ENCODE measurements at places on chromosomes 11 and 22.

DNA sequence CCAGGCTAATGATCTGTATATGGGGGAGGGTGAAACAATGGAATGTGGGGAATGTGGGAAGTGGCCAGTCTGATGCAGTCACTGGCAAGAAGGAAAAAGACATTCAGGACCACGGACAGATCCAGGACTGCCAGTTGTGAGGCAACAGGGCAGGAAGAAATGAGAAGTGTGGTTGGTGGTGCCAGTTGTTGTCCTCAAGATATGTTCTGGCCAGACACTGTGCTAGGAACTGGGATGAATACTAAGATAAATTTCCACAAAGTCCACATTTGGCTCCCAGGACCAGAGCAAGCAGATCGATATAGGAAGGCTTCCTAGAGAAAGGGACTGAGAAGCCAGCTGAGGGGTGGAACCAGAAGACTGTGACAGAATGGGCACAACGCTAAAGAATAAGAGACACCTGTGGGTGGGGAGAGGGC, 6.8 kb upstream of the TPBGL start:
- DNase-seq = no peak

DNA sequence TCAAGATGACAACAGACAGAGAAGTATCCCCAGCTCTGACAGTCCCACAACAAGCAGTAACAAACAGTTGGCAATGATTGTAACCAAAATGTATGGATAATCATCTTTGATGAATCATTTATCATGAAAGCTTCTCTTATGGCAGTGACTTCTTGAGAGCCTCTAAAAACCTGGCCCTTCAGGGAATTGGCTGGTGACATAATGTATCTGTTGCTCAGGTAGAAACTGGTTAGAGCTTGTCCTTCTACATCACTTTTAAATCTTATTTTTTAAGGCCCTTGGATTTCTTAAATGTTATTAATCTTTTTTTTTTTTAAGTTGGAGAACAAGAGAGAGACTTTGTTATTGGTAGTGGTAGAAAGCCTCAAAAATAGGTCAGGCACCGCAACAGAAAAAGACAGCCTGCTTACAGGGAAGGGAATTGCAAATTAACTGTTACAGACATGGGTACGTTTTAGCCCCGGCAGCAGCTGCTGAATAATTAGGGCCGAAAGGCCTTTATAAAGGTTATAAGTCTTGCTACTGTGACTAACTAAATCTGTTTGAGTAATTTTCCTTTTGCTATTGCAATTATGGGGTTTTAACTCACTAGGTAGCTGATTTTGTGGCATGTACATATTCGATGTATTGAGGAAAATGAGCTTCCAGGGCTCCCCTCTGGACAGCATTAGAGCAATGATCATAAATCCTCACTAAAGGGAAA, 207.7 kb upstream of the LRRC4C start:
- DNase-seq = no peak

- no peak for DNase-seq
These were observed 10.9 kb downstream of the TRIM22 start for GRCh38 chr11:5700421-5701054.

DNA sequence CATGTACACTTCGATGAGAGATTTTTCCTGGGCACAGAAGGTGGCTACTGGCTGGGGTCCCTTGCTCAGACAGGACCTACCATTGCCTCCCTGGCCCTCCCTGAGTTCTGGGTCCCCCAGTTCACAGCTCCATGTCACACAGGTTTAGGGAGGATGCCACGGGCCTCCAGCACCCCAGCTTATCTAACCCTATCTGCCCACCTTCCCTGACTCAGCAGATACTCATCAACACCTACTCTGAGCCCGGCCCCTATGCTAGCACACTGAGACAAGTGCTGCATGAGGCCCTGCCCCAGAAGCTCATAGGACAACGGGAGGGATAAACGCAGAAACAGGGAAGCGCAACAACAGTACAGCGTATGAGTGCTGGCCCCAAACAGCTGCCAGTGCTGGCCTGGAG, 9.6 kb downstream of the NAGA start:
- DNase-seq = no peak

- no peak for DNase-seq
These were observed 312.2 kb upstream of the B3GAT1 start for GRCh38 chr11:134724106-134724778.

- DNase-seq = no peak
These were observed 7.3 kb upstream of the AHNAK start for GRCh38 chr11:62553839-62554361.

DNA sequence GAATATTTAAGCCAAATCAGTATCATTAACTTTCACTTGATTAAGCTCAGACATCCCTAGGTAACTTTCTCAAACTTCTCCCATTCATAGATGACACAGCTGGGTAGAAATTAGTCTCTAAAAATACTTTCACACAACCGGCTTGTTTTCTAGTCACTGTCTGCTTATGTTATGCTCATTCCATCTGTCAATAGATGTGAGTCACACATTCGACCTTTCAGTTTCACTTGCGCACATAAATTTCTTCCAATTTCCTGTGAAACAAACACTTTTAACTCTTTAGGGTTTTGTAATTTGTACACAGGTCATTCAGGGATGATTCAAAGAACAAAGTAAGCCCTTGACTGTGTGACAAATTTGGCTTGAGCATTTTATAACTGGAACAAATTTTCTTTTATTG, 723.0 kb downstream of the KCNA4 start:
- no peak for DNase-seq

GRCh38 chr22:47449508-47450270, 687.2 kb downstream of the TBC1D22A start:
- DNase-seq = no peak

DNA sequence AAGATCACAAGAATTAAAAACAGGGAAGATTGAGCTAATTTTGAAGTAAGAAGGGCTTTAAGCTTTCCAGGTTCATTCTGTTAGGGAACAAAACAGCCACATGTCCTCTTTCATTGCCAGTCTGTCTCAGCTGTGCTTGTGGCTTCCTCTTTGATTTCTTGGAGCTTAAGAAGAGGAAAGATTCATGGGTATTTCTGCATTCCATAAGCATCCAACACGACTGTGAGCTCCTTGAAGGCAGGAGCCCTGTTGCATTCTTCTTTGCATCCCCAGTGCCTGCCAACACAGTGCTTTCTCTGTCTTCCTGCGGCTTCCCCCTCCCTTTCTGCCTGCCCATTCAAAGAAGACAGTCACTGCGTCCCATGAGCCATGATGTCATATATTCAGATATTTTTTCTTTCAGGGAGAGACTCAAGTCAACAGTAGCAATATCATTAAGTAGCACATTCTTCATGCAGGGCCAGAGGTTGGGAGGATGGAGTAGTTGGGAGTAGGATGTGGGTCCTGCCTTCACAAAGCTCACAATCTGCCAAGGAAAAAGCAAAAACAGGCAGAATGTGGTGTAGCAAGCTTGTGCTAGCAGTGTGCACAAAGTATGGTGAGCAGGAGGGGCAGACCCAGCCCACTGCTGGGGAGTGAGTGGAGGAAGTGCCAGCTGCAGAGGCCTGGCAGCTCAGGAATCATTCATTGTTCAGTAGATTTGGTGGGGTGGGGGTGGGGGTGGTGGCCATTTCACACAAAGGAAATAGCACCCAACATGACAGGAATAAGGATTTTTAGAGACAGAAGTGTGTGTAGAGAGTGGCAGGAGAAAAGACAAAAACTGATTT, 162.1 kb upstream of the RASSF10 start:
- no peak for DNase-seq

- no peak for DNase-seq
These were observed 18.3 kb downstream of the PRSS23 start for GRCh38 chr11:86818462-86819192.

DNA sequence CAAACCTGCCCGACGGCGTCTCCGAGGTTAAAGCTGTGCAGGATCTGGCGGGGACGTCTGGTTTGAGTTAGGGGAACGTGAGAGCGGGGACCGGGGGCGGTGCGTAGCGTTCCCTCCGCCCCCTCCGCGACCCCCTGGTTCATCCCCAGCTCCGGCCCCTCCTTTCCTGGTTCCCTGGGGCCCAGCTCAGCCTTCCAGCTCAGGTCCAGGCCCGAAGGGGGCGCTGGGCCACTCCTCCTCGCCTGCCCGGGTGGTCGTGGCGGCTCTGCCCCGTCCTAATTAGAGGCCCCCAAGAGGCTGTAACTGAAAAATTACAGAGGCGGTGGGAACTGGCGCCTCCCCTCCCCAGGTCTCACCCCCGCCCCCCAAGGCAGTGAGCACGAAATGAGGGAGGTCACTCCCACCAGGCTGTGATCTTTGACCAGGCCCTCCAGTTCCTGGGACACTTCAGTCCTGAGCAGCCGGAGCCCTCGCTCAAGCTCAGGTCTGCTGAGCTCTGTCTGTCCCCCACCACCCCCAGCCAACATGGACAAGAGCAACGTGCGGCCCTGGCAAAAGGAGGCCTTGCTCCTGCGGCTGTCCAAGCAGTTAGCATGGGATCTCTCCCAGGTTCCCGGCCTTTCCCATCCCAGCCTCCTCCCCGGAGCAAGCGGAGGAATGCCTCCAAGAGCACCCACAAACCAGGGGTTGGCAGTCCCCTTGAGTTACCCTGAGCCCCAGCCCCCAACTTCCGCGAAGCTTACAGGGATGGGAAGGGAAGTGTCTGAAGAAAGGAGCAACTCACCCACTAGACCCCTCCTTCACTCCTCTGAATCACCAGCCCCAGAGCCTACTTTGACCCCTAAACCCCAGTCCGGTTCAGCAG, 3.3 kb downstream of the CD248 start:
- DNase-seq = no peak

DNA sequence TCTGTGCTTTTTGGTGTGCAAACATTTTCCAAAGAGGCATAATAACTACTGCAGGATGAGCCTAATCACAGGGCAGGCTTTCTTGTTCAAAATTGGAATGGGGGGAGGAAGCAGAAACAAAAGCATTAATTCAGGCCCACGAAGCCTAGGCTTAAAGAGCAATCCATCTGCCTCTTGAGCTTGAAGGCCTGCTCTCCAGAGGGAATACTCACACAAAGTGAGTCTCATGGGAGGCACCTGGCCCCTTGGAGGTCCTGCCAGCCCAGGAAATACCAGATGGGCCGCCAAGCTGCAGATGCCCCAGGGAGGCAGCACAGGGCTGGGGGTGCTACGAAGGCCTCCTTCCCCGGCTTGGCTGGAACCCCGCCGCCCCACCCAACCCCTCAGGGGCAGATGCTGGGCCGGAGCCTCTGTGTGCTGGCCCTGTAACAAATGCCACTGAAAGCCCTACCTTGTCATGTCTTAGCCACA, 39.3 kb upstream of the COMT start:
- no peak for DNase-seq

GRCh38 chr22:48496226-48496845, 1331.3 kb downstream of the BRD1 start:
- DNase-seq = no peak

DNA sequence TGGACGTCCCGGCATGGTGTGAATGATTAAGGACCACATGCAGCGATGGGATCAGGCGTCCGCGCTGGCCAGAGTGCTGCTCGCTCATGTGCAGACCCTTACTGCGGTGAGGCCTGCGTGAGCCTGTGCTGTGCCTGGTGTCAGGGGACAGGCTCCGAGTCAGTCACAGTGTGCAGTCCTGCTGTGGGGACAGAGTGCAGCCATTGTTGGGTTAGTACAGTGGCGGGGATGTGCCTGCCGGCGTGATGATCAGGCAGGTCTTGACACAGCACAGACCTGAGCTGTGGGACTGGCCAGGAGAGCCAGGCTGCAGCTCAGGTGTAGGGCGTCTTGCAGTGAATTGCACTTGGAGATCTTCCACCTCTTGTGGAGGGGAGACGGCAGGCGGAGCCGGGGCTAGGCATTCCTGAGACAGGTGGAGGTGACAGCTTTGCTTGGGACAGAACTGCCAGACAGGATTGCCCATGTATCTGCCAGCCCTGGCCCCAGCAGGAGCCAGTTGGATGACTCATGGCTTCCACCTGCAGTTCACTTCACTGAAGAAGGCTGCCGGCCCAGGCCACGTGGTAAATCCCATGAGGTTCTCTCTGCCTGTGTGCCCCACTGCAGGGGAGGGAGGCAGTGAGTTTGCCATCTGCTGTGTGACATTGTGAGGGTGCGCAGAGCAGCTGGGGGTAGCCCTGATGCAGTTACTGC, 17.3 kb downstream of the TRMU start:
- DNase-seq = no peak

GRCh38 chr11:38323961-38324761, 1726.1 kb upstream of the RAG2 start:
- no peak for DNase-seq

DNA sequence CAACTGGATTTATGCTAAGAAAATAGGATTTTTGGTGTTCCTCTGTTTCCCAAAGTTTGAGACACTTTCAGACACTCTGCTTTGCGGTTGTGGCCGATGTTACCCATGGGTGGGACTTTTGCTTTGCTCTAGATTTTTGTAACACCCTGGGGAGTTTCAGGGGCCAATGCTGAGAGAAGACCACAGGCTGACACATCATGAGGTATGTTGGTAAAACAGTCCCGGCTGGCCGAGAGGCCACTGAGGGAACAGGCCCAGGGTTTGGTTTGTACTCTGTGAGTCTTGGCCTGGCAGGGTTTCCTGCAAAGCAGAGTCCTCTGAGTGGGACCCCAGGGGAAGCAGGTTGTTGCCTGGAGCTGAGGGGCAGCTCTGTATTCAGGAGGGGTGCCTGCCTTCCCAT, 78.5 kb upstream of the PITPNB start:
- no peak for DNase-seq

DNA sequence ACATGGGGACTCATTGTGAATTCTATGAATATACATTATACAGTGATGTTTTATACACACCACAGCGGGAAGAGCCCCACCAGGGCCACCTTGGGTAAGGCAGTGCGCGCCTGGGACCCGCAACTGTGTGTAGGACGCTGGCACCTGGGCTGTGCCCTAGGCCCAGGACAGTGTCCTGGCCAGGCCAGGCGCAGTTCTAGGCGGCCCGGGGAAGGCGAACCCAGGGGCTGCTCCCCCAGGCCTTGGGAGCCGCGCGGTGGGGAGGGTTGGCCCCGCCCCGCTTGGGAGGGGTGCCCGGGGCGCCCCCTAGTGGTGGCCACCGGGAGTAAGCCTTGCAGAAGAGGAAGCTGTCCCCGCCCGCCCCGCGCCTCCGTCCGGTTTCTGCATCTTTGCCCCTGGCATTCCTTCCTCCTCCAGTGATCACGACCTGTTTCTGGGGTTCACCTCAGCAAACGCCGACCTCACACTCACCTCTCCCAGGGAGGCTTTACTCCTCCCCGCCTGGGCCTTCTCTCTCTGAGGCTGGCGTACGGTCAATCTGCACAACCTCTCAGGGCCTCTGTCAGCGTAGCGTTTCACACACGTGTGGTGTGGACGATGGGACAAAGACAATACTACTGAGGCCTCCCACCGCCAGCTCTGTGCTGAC, 9.5 kb upstream of the EHD1 start:
- peak; percentile 92 for DNase-seq

DNA sequence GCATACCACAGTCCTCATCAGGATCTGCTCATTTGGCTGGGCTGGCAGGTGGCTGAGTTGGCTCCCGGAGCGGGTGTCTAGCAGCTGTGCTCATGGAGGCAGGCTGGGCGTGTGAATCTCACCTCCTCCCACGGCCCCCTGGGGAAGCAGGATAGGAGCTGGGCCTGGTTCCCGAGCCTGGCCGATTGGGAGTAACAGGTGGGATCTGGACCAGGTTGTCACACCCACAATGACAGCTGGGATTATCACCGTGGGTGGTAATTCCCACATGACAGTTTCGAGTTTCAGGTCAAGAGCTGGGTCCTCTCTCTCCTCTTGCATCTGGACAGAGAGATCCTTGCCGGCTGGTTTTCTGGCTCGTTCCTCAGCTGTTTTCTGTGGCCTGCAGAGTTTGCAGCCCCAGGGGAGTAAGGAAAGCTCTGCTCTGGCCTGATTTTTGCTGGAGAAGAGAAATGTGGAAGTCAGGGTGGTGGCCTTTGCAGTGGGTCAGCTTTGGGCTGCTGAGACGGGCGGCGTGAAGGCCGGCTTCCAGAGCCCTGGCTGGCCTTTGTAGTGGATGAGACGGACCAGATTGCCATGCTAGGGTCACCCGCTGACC, 57.0 kb downstream of the BCR start:
- no peak for DNase-seq

- no peak for DNase-seq
These were observed 24.4 kb upstream of the TXNRD2 start for GRCh38 chr22:19965771-19966709.
